ENCODE measurements at places on chromosomes 11 and 22.

- no peak for DNase-seq
These were observed 4.3 kb downstream of the PIK3IP1 start for GRCh38 chr22:31287818-31288495.

GRCh38 chr22:26466196-26466595, 17.4 kb downstream of the HPS4 start:
- no peak for DNase-seq

DNA sequence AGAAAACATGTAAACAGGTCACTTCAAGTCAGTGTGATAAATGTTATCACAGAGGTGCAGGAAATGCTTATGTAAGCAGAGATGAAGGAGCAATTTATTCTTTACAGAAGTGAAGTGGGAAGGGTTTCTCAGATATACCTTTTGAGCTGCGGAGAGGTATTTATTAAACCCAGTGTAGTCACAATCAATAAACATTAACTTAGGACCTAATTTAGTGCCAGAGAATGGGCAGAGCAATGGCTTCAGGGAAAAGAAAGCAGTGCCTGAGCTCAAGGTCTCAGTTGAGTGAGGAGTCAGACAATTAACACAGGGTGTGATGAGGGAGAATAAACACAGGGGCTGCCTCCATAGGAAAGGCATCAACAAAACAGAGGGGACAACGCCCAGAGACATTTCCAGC, 1.9 kb downstream of the MS4A5 start:
- no peak for DNase-seq

DNA sequence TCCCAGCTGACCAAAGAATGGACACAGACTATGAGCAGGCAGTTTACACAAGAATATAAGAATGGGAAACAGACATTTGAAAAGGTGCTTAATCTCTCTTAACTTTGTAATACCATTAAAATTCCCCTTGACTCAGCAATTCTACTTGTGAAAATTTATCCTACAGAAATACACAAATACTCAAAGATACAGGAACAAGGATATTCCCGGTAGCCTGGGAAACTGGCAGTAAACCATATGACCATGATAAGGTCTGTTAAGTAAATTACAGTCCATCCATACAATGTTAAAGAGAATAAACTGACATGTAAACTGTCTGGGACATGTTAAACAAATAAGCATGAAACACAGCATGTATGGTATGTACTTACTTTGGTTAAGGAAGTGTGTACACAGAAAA, 8.7 kb upstream of the MTFP1 start:
- DNase-seq = no peak

DNA sequence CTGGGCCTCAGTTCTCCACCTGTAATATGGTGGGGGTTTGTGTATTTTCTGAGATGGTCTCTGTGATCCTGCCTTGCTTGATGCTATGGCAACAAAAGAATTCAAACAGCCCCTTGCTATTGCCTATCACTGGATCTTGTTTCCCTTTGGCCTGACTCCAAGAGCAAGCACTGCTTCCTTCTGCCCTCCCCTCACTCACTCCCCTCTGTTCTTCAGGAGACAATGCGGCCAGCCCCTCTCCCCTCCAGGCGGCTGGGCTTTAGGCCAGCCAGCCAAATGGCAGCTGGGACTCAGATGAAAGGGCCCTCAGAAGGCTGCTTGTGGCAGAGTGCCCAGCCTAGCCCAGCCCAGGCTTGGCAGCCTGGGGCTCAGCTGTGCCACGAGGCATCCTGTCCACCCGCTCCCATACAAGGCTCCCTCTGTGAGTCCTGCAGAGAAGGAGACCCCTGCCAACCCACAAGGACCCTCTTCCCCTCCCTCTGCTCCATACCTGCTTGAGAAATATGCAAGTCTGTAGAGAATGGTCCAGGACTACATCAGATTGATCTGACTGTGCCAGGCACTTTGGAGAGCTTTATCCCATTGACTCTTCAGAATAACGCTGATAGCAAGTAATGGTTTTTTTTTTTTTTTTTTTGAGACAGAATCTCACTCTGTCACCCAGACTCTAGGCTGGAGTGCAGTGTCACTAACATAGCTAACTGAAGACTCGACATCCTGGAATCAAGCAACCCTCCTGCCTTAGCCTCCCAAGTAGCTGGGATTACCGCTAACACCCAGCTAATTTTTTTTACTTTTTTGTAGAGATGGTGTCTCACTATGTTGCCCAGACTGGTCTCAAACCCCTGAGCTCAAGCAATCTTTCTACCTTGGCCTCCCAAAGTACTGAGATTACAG, 7.6 kb upstream of the KCTD14 start:
- DNase-seq = no peak

GRCh38 chr22:42313804-42314581, 43.5 kb upstream of the TCF20 start:
- DNase-seq = no peak

DNA sequence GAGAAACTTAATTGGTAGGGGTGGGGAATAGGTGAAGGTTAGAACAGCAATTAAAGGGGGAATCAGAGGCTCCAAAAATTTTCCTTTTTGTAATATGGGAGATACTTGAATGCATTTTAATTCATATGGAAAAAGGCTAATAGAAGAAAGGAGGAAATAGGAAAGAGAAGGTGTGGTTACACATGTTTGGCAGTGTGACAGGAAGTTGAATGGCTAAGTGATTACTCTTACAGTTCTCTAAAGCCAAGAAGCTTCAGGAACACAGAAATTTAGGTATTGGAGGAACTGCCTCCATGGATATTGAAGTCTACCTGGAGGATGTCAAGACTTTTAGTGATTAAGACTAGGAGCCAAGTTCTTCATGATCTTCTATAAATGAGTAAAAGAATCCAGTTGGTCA, 6.3 kb downstream of the NXPE2 start:
- DNase-seq = no peak

- DNase-seq = no peak
These were observed 67.2 kb upstream of the BMAL1 start for GRCh38 chr11:13210424-13210823.

DNA sequence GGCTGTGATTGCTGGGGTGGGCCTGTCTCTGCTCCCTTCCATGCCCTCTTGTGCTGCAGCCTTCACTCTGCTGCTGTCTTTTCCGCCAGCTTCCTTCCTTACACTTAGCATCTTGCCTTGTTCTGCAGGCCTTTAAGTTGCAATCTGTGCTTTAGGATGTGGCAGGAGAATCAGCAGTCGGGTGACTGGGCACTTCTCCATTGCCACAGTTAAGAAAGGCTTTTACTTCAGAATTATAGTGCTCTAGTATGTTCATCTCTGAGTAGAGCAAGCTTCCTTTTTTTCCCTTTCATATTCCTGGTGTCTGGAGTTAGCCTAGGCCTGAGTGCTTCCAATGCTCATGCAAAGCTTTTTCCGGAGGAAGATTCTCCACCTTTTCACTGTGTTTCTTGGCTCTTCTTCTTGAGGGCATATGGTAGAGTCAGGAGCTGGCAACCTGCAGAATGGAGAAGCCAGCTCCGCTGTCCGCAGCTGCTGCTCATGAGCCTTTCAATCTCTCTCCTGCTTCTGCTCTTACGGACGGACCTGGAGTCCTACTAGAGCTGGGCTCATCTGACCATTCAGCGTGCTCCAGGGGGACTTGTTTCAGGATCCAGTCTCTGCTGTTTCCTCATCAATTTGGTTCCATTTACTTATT, 20.2 kb downstream of the PPP6R2 start:
- DNase-seq = no peak

GRCh38 chr11:15841931-15842740, 514.2 kb downstream of the SOX6 start:
- no peak for DNase-seq

GRCh38 chr11:115896084-115896483, 391.9 kb upstream of the CADM1 start:
- no peak for DNase-seq

DNA sequence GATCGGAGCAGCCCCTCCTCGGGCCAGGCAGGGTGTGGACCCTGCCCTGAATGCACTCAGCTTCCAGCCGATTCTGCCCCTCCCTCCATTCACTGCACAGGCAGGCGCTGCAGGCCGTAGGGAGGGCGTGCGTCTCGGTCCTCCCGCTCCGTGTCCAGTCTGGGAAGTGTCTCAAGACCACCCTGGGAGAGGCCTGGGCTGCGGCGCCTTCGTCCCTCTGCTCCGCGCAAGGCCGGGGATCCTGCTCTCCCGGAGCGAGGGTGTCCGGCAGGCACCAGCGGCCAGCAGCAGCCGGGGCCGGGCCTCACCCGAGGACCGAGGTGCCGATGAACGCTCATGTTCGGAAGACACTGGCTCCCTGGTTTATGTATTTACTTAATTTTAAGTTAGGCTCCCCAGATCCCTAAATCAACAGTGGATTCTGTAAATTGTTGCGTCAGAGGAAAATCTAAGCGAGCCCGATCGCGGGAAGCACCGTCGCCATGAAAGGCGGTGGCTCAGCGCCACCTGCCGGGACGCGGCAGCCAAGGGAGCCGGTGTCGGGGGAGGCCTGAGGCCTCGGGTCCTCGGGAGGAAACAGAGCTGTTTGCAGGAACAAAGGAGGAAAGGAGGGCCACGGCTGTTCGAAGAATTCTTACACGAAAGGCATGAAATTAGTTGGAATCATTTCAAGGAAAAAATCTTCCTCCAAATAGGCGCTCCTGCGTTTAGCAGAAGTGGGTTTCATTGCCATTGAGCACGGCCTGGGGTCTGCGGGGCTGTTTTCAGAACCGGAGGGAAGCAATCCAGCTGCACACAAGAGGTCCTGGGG, 195.3 kb downstream of the BRD1 start:
- DNase-seq = no peak

DNA sequence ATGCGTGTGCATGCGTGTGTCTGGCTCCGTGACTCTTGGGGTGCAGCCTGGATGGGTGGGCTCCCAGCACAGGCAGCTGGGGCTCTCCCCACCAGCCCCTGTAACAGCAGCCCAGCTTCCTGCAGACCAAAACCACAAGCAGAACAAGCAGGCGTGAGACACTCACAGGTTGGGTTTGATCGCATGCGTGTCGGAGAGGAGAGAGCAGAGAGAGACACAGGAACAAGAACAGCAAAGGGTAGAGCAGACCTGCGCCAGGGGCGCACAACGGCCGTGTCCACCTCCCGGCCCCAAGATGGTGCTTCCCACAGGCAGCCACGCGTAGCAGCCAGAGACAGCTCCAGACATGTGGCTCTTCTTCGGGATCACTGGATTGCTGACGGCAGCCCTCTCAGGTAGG, at the start of gene CD6:
Gene CD6, plus strand, starts transcription at position 161 of the 400 bp plus-strand sequence. Its CDS starts 186 bp downstream, at position 347.
- no peak for DNase-seq

DNA sequence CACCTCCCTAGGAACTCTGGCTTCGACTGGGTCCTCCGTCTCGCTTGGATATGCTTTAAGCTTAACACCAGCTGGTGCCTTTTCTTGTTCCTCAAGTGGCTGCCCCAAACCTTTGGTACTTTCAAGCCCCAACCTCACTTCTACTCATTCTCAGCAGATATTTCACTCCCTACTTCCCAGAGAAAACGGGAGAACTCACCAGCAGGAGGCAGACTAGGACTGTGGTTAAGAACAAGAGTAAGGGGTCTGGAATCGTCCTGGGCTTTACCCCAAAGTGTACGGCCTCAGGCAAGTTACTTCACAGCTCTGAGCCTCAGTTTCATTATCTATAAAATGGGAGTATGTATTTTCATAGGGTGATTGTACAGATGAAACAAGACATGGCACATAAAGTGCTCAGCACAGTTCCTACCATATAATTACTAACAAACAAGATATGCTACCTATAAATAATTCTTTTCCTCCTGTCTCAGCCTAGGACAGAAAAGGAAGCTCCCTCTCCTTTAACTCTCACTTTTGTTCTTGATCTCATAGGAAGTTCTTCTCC, 37.8 kb downstream of the PAMR1 start:
- DNase-seq = no peak

DNA sequence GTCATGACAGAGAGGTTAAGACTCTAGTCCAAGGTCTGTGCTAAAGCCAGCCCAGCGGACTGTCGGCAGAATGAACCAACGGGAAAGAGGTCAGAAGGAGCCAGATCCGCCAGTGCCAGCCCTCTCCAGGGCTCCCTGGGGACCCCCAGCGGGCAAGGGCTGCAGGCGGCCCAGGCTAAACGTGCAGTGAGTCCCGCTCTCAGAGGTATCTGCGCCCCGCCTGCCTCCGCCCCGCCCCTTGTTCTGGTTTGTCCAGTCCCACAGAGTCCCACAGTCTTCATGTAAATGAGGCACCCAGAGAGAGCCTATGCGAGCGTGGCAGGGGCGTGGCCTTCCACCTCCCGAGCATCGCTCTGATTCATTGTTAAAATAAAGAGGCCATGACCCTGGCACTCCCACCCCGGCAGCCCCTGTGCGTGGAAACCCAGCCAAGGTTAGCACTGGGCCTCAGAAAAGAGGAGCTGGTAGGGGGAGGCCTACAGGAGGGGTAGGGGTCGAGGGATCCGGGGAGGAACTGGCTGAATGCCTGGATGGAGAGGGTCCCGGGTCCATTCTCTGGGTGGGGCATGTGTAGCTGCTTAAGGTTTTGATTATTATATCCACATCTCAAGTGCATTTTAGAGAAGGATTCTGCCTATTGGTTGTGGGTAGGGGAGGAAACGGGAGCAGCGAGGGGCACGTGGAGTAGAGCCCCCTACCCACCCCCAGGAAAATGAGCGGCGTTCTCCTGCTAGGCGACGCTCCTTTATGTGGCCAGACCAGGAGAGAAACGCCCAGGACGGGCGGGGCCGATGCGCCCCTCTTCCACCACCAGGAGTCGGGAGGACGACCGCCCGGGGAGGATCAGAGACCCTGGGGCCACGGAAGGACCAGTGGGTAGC, at the start of gene TRIOBP:
Gene TRIOBP, plus strand, starts transcription at position 392 of the 881 bp plus-strand sequence. CDS start 4,318 bp downstream, outside the sequence.
- peak; percentile 88 for DNase-seq

DNA sequence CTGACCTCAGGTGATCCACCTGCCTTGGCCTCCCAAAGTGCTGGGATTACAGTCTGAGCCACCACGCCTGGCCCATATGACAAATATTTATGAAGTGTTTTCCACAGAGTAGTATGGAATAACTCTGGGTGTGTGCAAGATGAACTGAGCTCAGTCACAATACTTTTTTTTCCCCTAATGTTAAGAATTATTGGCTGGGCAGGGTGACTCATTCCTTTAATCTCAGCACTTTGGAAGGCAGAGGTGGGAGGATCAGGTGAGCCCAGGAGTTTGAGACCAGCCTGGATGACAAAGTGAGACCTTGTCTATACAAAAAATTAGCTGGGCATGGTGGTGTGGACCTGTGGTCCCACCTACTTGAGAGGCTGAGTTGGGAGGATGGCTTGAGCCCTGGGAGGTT, 6.4 kb downstream of the PTPRJ start:
- no peak for DNase-seq

GRCh38 chr11:135008001-135008405, 596.0 kb upstream of the B3GAT1 start:
- no peak for DNase-seq

DNA sequence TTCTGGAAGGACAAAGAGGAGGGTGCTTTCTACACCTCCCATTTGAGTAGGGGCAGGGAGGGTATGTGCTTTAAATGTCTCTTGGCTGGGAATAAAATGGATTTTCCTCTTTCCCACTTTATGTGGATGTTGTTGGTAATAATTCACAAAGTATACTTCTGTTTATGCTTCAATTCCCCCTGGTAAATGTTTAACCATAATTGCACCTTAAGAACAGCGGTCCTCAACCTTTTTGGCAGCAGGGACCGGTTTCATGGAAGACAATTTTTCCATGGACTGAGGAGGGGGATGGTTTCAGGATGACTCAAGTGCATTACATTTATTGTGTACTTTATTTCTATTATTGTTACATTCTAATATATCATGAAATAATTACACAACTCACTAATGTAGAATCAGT, 4.0 kb upstream of the TP53AIP1 start:
- DNase-seq = no peak
